ENCODE measurements at places on chromosomes 1 and 21.

- DNase-seq = no peak
Observed at GRCh38 chr21:34913811-34914210, 135.3 kb downstream of the RUNX1 start.

DNA sequence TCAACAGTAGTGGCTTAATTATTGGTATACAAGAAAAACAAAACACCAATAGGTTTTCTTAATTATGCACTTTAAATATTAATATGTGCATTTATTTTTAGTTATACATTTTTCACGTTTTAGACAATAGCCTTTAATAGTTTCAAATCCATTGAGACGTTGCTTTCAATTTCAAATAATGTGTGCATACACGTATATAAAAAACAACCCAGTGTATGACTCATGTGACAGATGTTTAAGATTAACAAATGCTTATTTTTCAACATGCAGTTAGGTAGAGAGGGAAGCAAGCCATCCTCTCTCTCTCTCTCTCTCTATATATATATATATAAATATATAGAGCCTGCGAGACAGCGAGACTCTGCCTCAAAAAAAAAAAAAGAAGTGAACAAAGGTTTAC, 24.3 kb downstream of the EYA3 start:
- no peak for DNase-seq

DNA sequence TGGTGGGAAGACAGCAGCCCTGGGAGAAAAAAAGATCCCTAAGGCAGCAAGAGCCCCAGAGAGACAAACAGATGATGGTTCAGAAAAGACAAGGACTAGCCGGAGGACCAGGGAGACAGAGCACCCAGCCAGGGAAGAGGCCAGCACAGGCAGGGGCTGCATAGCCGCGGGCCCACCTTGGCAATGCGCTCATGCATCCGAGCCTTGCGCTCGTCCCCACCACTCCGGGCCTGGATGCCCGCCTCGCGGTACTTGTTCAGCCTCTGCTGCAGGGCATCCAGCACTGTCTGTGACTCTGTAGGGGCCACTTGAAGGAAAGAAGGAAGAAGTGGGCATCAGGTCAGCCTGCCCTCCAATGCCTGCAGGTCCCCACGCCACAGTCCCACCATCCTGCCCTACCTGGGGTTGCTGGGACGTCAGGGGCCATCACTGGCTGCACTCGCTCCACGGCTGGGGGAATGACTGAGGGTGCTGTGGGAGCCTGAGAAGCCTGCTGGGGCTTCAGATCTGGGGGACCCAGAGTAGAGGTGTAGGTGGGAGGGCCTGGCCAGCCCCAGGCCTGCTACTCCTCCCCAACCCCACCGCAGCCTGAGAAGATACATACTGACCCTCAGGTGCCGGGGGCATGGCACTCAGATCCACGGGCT, 7.0 kb downstream of the CC2D1B start:
- no peak for DNase-seq

DNA sequence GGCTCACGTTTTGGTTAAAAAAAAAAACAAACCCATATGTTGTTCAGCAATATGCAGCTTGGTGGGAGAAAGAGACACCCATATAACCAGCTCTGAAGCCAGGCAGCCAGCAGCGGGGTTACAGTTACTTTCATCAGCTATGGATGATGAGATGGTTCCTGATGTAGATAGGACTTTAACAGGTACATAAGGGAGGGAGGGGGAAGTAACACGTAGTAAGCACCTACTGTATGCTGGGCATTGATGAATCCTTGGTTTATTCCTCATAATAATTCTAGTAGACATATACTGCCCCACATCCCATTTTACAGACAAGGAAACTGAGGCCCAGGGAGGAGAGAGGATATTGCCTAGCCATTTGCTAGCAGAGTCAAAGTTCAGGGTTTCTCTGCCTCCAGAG, 2.0 kb downstream of the SLC1A7 start:
- no peak for DNase-seq

GRCh38 chr1:181038399-181038873, 4.7 kb downstream of the MR1 start:
- no peak for DNase-seq

GRCh38 chr21:36934864-36935420, 31.5 kb downstream of the HLCS start:
- no peak for DNase-seq

GRCh38 chr1:156689953-156690674, 12.9 kb upstream of the NES start:
- no peak for DNase-seq

DNA sequence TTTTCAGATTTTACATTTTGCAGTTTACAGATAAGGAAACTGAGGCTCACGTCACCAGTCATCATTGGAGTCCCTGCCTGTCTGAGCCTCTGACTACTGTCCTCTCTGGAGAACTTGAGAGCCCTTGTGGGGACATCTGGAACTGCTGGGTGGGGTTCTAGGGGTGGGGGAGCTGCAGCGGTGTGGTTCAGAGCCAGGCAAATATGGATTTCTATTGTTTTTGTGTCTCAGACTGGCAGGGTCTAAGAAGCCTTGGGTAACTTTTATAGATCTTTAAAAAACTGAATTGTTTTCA, 46.9 kb downstream of the IER5 start:
- no peak for DNase-seq

DNA sequence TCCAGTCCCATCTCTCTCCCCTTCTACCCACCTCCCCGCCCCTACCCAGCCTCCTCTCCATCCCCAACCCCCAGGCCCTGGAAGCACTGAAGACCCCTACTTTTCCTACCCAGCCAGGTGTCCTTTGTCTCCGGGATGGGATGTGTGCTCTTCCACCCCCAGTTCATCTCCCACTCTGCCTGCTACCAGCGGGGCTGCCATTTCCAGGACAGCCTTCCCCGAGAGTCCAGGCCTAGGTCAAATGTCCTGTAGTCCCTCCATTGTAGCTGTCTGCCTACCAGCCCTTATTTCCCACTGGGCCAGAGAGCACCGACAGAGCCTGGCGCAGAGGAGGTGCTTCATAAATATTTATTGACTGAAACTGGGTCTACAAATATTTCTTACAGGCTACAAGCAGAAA, 72.0 kb upstream of the TLR5 start:
- DNase-seq = no peak

- no peak for DNase-seq
Observed at GRCh38 chr1:173300061-173301044, 93.2 kb upstream of the TNFSF4 start.

DNA sequence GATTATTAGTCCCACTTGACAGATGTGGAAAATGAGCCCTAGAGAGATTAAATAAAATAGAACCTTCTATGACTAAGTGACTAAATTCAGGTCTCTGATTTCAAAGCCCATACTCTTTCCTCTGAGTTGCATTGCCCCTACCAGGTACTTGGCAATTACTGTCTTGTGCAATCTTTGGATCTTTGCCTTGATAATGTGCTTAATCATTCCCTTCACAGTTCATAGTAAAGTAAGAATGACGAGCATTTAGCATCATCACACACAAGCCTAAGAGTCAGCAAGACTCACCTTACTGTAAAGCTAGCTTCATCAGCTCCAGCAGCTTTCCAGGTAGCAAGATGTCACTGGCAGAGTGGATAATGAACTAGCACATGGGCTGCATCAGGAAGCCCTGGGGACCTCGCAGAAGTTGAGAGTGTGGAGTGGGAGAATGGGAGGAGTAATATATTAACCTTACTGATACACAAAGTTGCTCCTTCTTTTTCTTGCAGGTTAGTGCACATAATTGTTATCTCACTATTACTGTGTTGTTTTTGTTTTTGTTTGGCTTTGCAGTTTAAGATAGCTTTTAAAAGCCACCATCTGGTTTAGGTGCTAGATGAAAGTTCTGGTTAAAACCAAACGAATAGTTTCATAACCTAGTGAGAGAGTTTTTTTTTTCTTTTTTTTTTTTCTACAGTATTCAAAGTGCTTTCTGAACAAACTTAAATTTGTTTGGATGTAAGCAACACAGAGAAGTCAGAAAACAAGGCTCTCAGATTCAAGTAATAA, 71.8 kb downstream of the PBX1 start:
- DNase-seq = no peak

- peak; percentile 12 for DNase-seq
Observed at GRCh38 chr1:224929335-224930237, at the start of gene DNAH14. TSS of gene DNAH14 (plus strand) at chr1:224929675. CDS start at chr1:224952703, 23,028 bp downstream.

- no peak for DNase-seq
Observed at GRCh38 chr1:113593550-113594297, 165.6 kb downstream of the PHTF1 start.

- no peak for DNase-seq
Observed at GRCh38 chr1:200751717-200752116, 13.0 kb downstream of the CAMSAP2 start.

- no peak for DNase-seq
Observed at GRCh38 chr1:198564157-198564556, 23.7 kb upstream of the ATP6V1G3 start.

DNA sequence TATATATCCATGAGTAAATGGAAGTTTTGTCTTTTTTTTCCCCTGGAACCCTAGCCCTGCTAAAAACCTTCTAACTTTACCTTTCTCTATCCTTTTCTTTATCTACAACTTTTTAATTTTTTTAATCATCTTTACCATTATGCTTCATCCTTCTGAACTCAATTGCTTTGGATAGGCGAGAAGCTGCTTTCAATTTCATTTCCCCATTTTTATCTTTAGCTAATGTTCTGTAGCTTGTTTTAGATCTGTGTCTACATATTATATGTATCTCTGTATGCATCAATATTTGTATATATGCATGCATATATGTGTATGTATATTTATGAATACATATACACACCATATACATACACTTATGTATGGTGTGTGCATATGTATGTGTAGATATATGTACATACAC, 57.4 kb downstream of the PTPRC start:
- no peak for DNase-seq

DNA sequence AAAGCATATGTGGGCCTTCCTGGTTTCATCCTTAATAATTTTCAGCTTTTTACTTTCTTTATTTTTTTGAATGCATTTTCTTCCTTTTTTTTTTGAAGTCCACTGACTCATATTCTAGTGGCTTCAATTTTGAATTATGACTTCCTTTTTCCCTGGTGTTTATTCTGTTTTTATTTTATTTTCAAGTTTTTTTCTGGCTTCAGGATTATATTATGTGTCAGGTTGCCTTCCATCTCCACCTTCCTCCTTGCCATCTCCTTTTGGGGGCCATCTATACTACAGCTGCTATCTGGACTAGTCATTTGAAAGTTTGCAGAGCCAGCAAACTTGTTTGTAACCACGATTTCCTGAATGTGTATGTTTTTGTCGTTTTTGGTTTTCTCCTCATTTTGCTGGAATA, 117.6 kb downstream of the LEPR start:
- no peak for DNase-seq

GRCh38 chr1:113808450-113809195, 3.7 kb downstream of the RSBN1 start:
- DNase-seq = no peak

GRCh38 chr1:40803902-40804301, 20.3 kb downstream of the KCNQ4 start:
- no peak for DNase-seq

GRCh38 chr1:76023669-76024435, 50.7 kb upstream of the ST6GALNAC3 start:
- DNase-seq = no peak

GRCh38 chr1:19661721-19662228, 2.9 kb upstream of the HTR6 start:
- DNase-seq = no peak

DNA sequence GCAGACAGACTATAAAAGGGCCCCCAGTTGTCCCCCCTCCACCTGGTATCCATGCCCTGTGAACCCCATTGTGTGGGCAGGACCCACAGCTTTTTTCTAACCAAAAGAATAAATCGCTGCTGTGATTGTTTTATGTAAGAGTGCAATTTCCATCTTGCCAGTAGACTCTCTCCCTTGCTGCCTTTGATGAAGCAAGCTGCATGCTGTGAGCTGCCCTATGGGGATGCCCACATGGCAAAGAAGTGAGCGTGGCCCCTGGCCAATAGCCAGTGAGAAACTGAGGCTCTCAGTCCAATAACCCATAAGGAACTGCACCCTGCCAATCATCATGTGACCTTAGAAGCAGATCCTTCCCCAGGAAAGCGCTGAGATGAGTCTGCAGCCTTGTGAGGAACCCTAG, 37.8 kb upstream of the FMOD start:
- DNase-seq = no peak

GRCh38 chr1:95364546-95364945, 130.5 kb downstream of the RWDD3 start:
- no peak for DNase-seq

GRCh38 chr1:86380257-86380861, 15.8 kb downstream of the ODF2L start:
- DNase-seq = no peak

DNA sequence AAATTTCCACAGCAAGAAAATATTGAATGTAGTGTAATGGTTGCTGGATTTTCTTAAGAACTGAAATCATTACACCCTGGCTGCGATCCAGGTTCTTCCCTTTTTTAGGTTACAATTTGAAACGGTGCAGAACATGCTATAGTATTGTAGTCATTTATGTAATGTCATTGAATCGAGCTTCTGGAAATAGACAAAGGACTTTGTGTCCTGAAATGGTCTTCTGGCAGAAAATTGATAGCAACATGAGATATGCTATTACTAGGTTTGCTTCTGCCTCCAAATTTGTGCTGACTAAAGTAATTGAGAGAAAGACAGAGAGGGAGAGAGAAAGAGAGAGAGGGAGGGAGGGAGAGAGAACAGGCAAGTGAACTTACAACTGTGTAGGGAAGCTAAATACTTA, 146.2 kb upstream of the NFIA start:
- DNase-seq = no peak

DNA sequence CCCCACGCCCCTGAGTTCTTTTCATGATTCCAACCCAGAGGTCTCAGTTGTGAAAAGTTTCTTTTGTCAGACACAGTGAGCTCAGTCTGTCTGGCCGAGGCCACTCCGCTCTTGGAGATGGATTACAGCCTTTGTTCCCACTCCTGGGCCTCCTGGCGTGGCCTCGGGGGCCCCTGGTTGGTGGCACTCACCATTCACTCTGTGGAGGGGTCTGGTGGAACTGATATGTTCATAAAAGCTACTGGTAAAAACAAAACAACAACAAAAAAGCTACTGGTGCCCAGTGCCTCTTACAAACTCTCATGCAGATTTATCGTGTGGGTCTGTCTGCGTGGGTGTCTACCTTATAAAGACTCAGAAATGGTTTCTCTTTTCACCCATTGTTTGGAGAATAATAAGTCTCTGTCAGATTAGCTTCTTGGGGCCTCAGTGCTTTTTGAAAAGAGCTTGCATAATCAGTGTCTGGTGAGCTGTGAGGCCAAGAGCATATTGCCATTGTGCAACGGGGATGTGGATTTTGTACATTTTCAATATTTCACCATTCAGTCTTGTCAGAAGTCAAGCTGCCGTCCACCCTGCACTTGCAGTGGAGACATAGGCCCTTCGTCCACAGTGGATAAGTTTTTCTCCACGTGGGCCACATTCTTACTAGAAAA, 86.7 kb downstream of the GALNT2 start:
- DNase-seq = no peak

DNA sequence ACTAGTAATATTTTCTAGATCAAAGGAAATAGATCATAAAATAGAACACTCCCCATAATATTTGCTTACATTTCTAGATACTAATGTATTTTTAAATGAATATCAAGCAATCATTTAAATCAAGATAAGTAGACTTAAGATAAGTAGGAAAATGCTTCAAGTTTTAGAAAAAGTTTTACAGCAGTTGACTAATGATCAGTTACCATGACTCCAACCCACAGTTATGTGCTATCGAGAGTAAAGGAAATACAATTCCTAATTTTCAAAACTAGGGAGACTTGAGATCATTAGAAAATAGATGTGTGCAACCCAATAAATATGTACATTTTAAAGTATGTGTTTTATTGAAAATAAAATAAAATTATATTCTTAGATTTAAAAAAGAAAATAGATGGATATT, 95.0 kb downstream of the DENND1B start:
- no peak for DNase-seq
